CD4-positive, alpha-beta T cell treated with Interleukin-15 for 4 hours (primary cell): ENCODE measurements at places on chromosomes 11 and 22.

DNA sequence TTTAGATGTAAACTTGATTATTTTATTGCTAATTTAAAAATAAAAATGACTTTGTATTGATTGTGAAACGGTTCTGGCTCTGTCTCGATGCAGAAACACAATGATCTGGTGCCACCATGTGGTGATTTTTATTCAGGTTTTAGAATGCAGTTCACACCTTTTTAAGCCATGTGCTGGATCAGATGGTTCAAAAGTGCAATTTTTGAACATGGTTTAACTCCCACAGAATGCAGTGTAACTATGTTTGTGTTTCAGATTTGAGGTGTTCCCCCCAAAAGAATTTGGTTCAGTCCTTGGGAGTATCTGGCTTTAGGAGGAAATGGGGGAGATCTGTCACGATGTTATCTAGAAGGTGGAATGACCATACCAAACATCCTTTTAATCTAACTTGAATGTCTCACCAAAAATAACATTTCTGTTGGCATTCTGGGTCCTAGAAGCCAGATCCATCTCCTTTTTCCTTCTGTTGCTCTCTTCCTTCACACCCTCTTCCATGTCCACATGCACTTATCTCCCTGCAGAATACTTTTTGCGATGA is 7.9 kb downstream of the MRPL16 start:
- peak; percentile 64 for DNase-seq

- no peak for DNase-seq
These were observed 414.0 kb upstream of the LUZP2 start for GRCh38 chr11:24082860-24083259.

- no peak for DNase-seq
These were observed 21.3 kb downstream of the PHF21A start for GRCh38 chr11:46099963-46100316.

DNA sequence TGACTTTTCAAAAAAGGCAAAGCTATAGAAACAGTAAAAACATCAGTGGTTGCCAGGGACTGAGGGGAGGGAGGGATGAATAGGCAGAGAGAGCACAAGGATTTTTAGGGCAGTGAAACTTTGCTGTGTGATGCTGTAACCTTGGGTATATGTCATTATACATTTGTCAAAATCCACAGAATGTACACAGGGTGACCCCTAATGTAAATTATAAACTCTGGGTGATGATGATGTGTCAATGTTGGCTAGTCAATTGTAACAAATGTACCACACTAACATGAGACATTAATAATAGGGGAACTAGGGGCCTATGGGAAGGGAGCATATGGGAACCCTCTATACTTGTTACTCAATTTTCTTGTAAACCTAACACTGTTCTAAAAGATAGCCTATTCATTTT is 24.8 kb downstream of the RIBC2 start:
- no peak for DNase-seq

- no peak for DNase-seq
These were observed 11.6 kb downstream of the LMNTD2 start for GRCh38 chr11:548700-549603.

- DNase-seq: no peak
These were observed 66.3 kb upstream of the NAV2 start for GRCh38 chr11:19646308-19646707.

DNA sequence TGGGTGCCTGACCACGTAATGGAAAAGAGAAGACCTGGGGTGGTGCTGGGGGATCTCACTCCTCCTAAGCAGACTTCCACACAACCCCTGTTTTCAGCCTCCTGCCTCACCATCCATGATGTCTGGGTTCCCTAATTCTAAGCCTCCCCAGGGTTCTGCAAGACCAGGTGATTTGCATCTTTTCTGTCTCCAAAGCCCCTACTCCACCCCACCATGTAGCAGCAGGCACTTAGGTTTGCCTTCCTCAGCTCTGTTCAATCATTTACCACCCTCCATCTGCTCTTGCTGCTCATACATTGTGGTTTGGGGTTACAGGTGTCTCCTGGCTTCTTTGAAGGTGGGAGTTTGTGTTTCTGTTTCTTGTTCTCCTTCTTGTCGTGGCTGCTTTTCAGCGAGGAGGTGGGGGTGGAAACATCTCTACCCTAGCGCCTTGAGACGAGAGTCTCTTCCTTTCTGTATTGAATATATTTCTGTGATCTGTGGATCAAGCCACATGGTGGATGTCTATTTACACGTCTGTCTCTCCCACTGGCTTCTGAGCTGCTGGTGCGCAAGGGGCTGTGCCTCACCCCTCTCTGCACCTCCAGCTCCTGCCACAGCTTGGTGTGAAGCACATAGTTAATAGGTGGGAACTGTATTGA is 6.6 kb upstream of the SSTR3 start:
- peak; percentile 81 for DNase-seq
